ENCODE measurements at places on chromosomes 4 and X.

- no peak for DNase-seq
These were observed 38.7 kb upstream of the PDK3 start for GRCh38 chrX:24426340-24426913.

DNA sequence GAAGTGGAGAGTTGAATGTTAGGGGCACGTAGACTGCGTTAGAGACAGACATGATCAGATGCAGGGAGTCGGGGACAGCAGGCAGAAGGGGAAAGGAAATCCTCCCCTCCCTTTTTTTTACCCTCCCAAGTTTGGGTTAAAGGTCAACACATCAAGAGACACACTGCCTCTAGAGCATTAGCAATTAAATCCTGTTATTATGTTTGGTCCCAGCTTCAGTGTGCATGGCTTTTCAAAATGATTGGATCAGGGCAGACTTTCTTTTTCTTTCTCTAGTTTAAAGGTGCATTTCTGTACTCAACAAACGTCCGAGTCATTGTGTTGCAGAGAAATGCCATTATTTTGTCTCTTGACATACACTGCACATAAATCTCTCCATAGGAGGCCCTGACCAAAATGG, 63.9 kb downstream of the USP26 start:
- DNase-seq: no peak

DNA sequence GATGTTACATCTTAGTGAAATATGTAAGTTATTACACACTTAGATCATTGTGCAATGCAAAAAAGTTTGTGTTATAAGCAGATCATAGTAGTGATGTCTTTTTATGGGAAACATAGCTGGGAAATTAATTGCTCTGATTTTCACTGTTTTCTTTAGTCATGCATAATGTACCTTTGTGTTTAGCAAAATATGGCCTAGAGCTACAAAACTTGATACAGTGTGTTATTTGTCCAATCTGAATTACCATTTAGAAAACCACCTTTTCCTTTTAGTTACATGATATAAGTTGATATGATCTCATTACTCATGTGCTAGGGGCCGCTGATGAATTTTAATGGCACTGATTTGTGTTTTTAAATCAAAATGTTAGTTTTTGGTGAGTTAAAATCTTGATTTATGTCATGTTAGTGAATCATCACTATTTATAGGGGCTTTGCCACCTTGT, 2.0 kb downstream of the BMPR1B start:
- no peak for DNase-seq

DNA sequence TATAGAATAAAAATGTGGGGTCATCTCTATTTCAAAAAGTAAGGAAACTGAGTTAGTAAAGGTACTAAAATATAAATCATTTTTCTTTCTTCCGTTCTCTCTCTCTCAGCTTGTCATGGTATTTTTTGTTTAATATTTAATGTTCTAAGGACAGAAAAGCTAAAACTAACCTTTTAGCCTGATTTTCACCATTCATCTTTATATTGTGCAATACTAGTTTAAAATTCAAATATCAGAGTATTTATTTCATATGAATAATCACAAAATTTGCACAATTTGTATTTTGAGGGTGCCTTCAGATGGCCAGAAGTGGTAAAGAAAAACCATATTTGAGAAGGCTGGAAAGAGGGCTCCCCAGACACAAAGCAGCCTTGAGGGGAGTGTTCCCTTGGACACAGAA, 197.6 kb upstream of the AR start:
- no peak for DNase-seq

GRCh38 chrX:95076449-95076848, 1402.4 kb downstream of the FAM133A start:
- no peak for DNase-seq

DNA sequence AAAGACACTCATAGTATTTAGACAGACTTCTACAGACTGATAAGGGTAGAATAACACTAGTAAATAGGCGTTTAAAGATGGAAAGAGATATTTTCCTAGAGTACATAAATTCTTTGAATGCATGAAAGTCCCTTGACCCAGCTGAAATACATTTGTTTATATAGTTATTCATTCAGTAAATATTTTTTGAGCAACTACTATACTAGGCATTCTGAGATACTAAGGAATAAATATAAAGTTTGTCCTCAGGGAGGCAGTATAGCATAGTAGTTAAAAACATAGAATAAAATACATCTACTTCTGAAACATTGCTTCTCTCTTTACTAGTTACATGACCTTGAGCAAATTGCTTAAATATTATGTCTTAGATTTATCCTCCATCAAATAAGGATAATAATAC, 27.4 kb downstream of the HMGN5 start:
- DNase-seq: no peak

- DNase-seq: no peak
These were observed 488.5 kb downstream of the RPA4 start for GRCh38 chrX:97372001-97372766.

DNA sequence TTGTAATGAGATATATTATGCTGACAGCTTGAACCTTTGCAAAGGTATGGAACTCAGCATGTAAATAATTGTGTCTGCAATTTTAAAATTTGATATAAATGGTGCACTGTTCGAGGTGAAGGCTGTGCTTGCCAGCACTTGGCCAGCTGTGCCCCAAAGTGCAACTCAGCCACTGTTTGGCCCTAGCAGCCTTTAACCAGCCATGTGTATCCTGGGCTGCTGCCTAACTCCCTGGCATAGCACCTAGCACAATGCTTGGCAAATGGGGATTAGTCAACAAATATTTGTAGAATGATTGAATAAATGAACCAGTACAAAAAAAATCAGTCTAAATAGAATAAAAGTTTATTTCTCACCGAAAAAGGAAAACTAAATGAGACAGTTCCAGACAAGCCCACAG, 83.8 kb upstream of the ZIC3 start:
- DNase-seq: no peak

DNA sequence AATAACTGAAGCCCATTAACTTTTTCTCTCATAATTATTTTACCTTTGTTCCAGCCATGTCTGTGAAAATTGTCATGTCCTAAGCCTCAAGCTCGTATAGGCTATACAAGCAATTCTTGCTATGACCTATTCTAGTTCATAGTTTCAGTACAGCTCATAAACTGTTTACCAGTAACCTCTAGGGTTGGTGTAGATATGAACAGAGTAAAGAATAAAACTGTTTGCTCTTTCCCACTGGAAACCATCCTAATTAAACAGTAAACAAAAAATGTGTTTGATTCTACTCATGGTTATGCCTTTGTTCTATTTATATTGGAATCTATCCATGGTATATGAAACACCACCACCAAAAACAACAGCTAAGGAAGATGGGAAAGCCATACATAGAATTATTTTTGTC, 1444.0 kb upstream of the PCDH7 start:
- no peak for DNase-seq

GRCh38 chr4:175729665-175730064, 82.4 kb downstream of the GPM6A start:
- DNase-seq: no peak

DNA sequence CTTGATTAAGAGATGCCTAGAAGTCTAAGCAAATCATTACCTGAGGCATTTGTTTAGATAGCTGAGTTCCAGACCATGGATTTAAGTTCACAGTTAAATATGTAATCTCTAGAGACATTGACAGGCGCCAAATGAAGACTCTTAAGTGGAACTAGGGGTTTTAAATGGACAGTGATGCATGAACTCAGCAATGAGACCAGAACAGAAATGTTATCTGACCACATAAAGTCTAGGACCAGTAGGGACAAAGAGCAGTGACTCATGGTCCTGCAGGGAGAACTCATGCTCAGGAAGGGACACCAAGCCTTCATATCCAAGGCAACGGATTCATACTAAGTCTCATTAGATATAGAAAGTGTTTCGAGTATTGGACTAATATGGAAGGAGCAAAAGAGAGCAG, 152.3 kb downstream of the PPARGC1A start:
- no peak for DNase-seq
